ENCODE measurements at places on chromosomes 1 and 21.

DNA sequence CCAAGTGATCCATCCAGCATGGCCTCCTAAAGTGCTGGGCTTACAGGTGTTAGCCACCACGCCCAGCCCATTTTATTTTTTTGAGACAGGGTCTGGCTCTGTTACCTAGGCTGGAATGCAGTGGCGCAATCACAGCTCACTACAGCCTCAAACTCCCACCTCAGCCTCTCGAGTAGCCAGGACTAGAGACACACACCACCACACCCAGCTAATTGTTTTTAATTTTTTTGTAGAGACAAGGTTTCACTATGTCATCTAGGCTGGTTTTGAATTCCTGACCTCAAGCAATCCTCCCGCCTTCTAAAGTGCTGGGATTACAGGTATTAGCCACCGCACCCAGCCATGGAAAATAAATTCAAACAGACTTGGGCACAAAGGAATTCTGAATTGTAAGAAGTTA lies 31.9 kb downstream of the PUM1 start:
- no peak for DNase-seq

- DNase-seq, result no peak
These were observed 620.0 kb upstream of the B3GALT2 start for GRCh38 chr1:193806079-193807048.

- no peak for DNase-seq
These were observed 58.7 kb downstream of the KIF14 start for GRCh38 chr1:200561856-200562214.

GRCh38 chr1:53332833-53333232 lies 5.0 kb upstream of the LRP8 start:
- DNase-seq, result no peak

DNA sequence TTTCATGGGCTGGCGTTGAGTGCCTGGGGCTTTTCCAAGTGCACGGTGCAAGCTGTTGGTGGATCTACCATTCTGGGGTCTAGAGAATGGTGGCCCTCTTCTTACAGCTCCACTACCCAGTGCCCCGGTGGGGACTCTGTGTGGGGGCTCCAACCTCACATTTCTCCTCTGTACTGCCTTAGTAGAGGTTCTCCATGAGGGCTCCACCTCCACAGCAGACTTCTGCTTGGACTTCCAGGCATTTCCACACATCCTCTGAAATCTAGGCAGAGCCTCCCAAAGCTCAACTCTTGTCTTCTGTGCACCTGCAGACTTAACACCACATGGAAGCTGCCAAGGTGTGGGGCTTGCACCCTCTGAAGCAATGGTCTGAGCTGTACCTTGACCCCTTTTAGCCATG lies 82.1 kb downstream of the CCDC18 start:
- DNase-seq, result no peak

DNA sequence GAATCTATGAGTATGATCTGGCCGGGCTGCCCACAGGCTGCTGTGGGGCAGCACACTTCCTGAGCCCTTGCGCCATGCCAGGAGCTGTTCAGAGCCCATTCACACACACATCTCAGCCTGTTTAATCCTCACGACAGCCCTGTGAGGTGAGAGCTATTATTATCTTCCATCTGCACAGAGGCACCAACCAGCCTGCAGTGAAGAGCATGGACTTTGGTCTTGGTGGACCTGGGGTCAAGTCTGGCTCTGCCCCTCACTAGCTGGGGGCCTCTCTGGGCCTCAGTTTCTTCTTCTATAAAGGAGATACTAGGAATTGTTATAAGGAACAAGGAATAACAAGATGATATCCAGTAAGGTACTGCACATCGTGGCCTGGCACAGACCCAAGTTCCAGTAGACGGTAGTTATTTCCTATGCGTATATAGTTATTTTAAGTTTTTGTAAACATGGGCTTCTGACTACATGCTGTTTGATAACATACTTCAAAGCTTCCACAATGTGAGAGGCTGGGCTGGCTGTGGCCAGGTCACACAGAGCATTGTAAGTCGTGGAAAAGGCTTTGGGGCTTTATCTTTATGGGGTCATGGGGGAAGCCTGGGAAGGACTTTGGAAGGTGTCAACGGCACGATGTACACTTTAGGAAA lies 3.4 kb upstream of the PADI2 start:
- no peak for DNase-seq

GRCh38 chr1:189205863-189206262 lies 1271.8 kb downstream of the BRINP3 start:
- DNase-seq, result no peak

DNA sequence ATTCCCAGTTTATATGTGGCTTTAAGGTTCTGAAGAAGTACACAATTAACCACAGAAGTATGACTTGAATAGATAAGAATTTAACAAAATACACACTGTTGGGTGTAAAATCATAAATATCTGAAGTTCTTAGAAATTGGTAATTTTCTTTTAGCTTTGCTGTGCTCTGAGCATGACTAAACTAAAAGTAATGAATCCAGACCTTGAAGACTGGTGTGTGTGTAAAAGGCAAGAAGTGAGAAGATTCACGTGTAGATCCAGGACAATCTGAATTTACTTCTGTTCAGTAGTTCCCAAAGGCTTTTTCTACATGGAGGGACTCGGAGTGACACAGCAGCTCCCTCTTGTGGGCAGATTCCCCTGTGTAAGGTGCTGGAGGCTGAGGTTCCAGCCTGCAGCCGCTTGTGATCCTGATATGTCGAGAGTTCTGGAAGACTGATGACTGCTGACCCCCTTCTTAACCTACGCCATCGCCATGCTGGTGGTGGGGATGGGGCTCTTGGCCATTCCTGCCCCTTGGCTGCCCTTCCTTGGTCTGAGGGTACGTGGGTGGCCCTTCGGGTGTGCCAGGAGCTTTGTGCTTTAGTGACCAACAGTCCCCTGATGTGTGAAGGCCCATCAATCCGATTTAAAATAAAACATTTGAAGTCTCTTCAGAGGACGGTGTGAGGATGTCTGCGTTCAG lies 62.7 kb downstream of the ADARB1 start:
- peak; percentile 92 for DNase-seq

DNA sequence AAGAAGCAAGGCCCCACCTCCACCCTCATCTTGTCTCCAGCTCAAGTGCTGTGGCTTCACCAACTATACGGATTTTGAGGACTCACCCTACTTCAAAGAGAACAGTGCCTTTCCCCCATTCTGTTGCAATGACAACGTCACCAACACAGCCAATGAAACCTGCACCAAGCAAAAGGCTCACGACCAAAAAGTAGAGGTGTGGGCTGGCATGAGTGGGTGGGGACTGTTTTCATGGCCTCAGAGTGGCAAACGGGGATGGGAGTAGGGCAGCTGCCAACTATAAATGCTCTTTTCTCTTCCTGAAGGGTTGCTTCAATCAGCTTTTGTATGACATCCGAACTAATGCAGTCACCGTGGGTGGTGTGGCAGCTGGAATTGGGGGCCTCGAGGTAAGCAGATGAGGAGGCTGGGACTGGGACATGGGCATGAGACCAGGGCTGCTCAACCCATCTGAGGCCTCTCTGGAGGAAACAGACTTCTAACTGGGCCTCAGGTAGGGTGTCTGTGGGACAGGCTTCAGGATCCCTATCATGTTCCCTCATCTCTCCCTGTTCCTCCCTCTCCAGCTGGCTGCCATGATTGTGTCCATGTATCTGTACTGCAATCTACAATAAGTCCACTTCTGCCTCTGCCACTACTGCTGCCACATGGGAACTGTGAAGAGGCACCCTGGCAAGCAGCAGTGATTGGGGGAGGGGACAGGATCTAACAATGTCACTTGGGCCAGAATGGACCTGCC lies 8.8 kb upstream of the P3R3URF start:
- peak; percentile 44 for DNase-seq

DNA sequence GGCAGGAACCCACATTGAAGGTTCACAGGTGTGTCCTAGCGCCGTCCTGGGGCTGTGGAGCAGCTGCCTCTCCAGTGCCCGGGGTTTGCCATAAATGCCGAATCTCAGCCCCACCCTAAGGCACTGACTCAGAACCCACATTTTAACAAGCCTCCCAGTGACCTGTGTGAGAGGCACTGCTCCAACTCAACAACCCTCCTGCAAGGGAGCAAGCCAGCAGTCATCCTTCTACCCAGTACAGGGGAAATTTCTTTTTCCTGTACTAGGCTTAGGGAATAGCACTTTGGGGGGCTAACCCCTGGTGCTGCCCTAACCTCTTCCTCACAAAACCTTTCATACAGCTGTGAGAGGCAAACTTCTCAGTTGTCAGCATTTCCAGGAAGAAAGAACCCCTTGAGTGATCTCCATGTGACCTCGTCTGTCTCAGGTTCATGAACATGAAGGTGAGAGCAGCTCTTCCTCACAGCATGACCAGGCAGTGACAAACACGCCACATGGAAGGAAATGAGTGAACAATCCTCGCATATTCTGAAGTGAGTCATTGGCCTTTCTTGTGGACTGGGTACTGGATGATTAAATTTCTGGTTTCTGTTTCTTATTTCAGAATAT lies 11.4 kb upstream of the BCAR3 start:
- no peak for DNase-seq

DNA sequence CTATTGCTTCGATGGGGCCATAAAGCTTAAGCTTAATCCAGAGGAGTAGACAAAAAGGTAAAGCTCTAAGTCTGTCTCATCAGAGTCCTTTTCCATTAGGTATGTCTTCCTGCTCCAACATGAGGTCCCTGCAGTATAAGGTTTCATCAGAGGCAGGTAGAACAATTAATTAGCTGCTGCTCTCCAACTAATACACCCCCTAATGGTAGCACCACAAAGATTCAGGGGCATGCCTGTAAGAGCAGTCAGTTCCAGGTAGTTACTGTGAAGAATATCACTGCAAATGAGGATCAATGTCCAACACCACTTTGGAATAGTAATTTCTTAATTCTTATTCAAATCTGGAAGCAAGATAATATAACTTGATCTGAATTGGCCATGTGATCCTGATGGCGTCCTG lies 160.3 kb upstream of the ESRRG start:
- no peak for DNase-seq

DNA sequence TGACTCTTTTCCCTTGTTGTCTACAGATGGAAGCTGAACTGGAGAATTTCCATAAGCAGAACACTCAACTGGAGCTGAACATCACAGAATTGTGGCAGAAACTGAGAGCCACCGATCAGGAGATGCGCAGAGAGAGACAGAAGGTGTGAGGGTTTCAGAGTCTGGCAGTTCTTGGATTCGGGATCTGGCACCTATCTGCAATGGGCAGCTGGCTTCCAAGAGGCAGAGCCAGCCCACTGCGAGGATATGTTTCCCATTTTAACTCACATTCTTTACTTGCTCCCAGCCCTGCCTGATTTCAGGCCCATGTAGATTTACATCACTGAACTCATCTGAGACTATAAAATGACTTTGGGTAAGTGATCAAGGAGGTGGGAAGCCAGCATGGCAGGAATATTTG lies 37.3 kb upstream of the TMEM125 start:
- DNase-seq, result no peak

DNA sequence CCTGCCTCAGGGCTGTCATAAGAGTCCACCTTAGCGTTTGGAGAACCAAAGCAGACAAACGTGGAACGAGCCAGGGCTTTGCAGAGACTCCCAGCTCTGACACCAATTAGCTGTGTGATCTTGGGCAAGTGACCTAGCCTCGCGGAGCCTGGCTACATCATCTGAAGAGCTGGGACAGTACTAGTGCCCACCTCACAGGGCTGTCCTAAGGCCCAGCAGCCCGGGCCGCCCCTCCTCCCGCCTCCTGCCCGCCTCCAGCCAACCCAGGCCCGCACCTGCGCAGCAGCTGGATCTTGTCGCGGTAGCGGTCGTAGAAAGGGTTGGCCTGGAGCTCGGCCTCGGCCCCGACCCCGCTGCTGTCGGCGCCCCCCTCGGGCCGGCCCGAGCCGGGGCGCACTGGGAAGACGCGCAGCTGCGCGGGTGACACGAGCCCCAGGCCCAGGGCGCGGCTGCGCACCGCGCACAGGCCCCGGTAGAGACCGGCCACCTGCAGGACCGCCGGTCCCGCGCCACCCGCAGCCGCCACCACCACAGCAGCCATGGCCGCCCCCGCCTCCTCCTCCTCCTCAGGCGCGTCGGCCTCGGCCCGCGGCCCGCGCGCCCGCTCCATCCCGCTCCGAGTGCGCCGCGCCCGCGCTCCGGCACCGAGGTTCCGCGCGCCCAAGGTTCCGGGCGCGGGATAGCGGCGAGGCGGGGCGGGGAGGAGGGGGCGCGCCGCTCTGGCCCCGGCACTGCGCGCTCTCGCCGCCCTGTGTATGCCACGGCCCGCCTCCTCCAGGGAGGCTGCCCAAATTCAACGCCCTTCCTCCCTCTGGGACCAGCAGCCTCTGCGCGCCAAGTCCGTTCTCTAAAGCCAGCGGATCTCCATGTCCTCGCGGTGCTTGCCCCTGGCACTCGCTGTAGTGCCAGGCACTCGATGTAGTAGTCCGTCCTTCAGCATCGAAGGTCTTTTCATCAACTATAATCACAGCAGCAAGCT lies at the start of gene ATPAF1:
Gene ATPAF1 (minus strand): TSS at position 583 of the 979 bp plus-strand sequence. CDS start 42 bp downstream, at position 541.
- peak; percentile 79 for DNase-seq

- DNase-seq, result no peak
These were observed 83.9 kb upstream of the ATP1A1 start for GRCh38 chr1:116289193-116289592.

- DNase-seq, result no peak
These were observed 45.1 kb upstream of the EPS15 start for GRCh38 chr1:51564124-51564523.

GRCh38 chr1:91594383-91595055 lies 93.9 kb downstream of the CDC7 start:
- no peak for DNase-seq

GRCh38 chr1:30169269-30169668 lies 554.1 kb downstream of the MATN1 start:
- no peak for DNase-seq

- no peak for DNase-seq
These were observed 10.3 kb downstream of the ZNF687 start for GRCh38 chr1:151292207-151293030.

GRCh38 chr1:216005916-216006315 lies 417.3 kb downstream of the USH2A start:
- DNase-seq, result no peak

- no peak for DNase-seq
These were observed 778.1 kb upstream of the TMPRSS15 start for GRCh38 chr21:19181604-19182140.

- no peak for DNase-seq
These were observed at the start of gene TMEM125 for GRCh38 chr1:43269627-43270375. Gene TMEM125, plus strand, starts transcription at chr1:43269983. Its CDS starts 2,740 bp downstream, at chr1:43272723.

DNA sequence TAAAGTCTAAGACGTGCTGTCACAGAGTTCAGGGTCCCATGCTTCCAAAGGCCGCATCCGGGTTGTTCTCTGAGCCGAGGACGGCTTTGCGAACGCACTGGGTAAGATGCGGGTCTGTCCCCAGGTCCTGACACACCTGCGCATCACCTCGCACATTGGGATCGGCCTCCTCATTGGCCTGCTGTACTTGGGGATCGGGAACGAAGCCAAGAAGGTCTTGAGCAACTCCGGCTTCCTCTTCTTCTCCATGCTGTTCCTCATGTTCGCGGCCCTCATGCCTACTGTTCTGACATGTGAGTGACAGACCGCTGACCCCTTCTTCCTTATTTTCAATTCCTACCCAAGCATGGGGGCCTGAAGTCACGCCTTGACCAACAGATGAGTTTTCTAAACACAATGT lies 25.3 kb downstream of the TFF3 start:
- peak; percentile 31 for DNase-seq

Data from head of caudate nucleus (tissue), 42 donors.